ENCODE measurements at places on chromosomes 2 and 18. TPM values are rescaled to one million over a fixed set of nuclear protein-coding genes. Genes with fewer than 3 reads are reported as not detected.

GRCh38 chr2:98512699-98513098, 68.0 kb downstream of the INPP4A start:
- no peak for DNase-seq

DNA sequence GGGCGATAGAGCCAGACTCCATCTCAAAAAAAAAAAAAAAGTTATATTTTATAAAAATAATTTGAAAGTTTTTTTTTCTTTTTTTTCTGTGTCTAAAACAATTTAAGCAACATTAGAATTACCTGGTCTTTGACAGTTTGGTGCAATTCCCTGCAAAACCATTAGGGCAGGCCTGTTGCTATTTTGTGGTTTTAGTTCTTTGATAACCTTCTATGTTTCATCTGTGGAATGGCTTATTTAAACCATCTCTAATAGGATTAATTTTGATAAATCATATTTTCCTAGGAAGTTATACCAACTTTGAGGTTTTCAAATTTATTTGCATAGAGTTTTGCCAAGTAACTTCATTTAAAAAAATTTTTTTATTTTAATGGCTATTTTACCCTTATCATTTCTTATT, 141.2 kb upstream of the TWIST2 start:
- no peak for DNase-seq

Gene SLC30A3
- not detected for total RNA-seq

GRCh38 chr2:203817147-203817546, 50.4 kb upstream of the CTLA4 start:
- no peak for DNase-seq

Gene SERPINB5
- total RNA-seq: 37.8 TPM

Gene DSG2
- total RNA-seq: 12.7 TPM

GRCh38 chr2:179571721-179572120, 289.7 kb downstream of the ZNF385B start:
- DNase-seq: no peak

All from MG63 (cell line).